ENCODE measurements at places on chromosomes 13 and 19.

DNA sequence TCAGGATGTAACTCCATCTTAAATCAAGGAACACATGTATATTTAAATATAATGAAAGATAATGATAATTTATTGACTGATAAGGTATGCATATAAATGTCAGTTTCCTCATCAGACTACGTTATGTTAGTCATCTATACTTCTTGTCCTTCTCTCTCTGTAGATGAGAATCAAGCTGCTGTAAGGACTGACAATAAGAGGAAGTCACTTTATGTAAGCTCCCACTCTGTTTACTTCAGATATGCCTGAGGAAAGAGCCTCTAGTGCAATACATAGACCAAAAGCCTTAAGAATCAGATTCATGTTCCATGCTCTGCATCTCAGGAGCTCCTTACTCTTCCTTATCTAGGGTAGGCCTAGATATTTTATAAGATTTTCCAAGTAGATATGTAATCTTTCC is 9.6 kb upstream of the SLITRK6 start:
- no peaks in the 10 kb centered on the region for H3K27me3 ChIP-seq
- no peaks in the 10 kb centered on the region for H3K4me1 ChIP-seq
- no peak overlapping the region for H3K4me3 ChIP-seq
- H3K36me3 ChIP-seq, result no peaks in the 10 kb centered on the region
- no peak overlapping the region for H3K27ac ChIP-seq

DNA sequence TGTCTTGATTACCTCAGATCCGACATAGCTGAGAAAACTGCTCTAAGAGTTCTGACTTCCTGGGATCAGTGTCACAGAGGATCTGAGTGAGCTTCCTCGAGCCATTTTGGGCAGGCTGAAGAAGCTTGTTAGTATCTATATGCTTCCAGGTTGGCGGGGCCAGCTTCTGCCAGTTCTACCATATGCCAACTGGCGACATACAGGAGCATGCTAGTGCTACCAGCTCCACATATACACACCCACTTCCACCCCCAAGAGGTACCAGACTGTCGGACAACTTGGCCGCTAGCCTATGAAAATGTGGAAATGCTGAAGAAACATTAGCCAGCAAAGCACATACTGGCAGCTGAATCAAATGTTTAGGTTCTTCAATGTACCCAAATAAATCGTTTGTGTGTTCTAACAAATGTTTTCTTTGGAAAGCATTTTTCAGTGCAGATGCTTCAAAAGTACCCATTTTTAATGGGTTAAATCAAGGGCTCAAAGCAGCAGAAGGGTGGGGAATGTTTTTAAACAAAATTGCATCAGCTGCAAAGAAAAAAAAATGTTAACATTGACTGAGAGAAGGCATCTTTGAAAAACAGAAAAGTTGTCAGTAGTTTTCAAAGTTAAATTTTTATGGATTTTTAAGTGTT is 163.7 kb downstream of the KLF12 start:
- DNase-seq, result no peak
- no peaks in the 10 kb centered on the region for H3K27me3 ChIP-seq
- H3K36me3 ChIP-seq, result peaks cover 19% of the 10 kb centered on the region
- H3K4me1 ChIP-seq, result peaks cover 26% of the 10 kb centered on the region
- H3K4me3 ChIP-seq, result no peak overlapping the region

GRCh38 chr13:39777527-39778061 is 122.1 kb downstream of the COG6 start:
- H3K27ac ChIP-seq, result peak overlapping the region; percentile 86
- H3K4me3 ChIP-seq, result no peak overlapping the region

- H3K27ac ChIP-seq, result peak overlapping the region; percentile 99
- peaks cover 49% of the 10 kb centered on the region for H3K36me3 ChIP-seq
- no peaks in the 10 kb centered on the region for H3K27me3 ChIP-seq
- peak; percentile 70 for DNase-seq
- peak overlapping the region; percentile 73 for H3K4me3 ChIP-seq
- H3K4me1 ChIP-seq, result peaks cover 59% of the 10 kb centered on the region
These were observed 20.6 kb downstream of the PBX4 start for GRCh38 chr19:19597809-19598306.

GRCh38 chr19:16375157-16375935 is 50.7 kb downstream of the KLF2 start:
- no peak overlapping the region for H3K27ac ChIP-seq
- no peaks in the 10 kb centered on the region for H3K27me3 ChIP-seq
- H3K4me3 ChIP-seq, result no peak overlapping the region
- DNase-seq, result no peak

DNA sequence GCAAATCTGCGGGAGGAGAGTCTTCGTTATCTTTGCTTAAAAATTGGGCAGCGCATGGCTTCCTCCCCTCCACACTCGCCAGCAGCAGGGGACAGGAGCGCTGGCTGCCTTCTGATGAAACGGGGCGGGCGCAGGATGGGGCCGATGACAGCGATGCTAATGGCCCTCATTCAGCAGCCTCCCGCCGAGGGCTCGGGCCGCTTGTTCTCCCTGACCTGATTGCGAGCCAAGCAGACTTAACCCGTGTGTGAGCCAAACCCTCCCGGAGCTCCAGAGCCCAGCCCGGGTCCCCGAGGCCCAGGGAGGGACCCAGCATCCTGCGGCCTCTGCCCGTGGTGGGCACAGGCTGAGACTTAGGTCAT is 90.3 kb downstream of the KDM4B start:
- peaks cover 50% of the 10 kb centered on the region for H3K36me3 ChIP-seq
- DNase-seq, result no peak
- no peaks in the 10 kb centered on the region for H3K4me1 ChIP-seq
- H3K4me3 ChIP-seq, result no peak overlapping the region
- no peak overlapping the region for H3K27ac ChIP-seq
- no peaks in the 10 kb centered on the region for H3K27me3 ChIP-seq

GRCh38 chr19:3019211-3019854 is 9.7 kb downstream of the TLE2 start:
- no peak overlapping the region for H3K4me3 ChIP-seq
- H3K4me1 ChIP-seq, result peaks cover 7% of the 10 kb centered on the region
- H3K36me3 ChIP-seq, result no peaks in the 10 kb centered on the region
- H3K27ac ChIP-seq, result no peak overlapping the region

DNA sequence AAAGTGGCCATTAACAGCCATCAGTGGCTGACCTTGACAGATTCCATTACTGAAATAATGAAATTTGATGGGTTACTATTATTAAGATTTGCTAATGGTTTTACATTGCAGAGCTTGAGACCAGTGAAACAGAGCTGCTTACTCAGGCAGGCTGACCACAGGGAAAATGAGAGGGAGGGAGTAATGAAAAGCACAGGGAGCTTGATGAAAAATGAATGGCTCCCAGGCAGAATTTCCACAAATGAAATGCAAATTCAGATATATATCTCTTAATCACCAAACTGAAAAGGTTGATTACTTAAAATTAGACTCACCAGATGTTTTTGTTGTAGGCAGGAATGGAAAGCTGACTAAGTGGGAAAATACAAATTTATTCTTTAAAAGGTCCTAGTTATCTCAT is 36.1 kb downstream of the HTR2A start:
- H3K27me3 ChIP-seq, result peaks cover 4% of the 10 kb centered on the region
- H3K4me1 ChIP-seq, result peaks cover 4% of the 10 kb centered on the region
- no peaks in the 10 kb centered on the region for H3K36me3 ChIP-seq
- no peak overlapping the region for H3K4me3 ChIP-seq

GRCh38 chr19:6752256-6753177 is 13.0 kb downstream of the TRIP10 start:
- DNase-seq, result no peak
- peaks cover 59% of the 10 kb centered on the region for H3K36me3 ChIP-seq
- H3K4me3 ChIP-seq, result peak overlapping the region; percentile 70
- H3K27me3 ChIP-seq, result no peaks in the 10 kb centered on the region
- peak overlapping the region; percentile 42 for H3K27ac ChIP-seq
